ENCODE measurements at places on chromosomes 11 and 22. TPM values are rescaled to one million over a fixed set of nuclear protein-coding genes. Genes with fewer than 3 reads are reported as not detected.

The TMPRSS6 gene
- total RNA-seq, result not detected

The POTEH gene
- total RNA-seq, result not detected

The OR51B4 gene
- not detected for total RNA-seq

GRCh38 chr11:114031246-114031966 is 28.1 kb upstream of the ZBTB16 start:
- no peak for DNase-seq

DNA sequence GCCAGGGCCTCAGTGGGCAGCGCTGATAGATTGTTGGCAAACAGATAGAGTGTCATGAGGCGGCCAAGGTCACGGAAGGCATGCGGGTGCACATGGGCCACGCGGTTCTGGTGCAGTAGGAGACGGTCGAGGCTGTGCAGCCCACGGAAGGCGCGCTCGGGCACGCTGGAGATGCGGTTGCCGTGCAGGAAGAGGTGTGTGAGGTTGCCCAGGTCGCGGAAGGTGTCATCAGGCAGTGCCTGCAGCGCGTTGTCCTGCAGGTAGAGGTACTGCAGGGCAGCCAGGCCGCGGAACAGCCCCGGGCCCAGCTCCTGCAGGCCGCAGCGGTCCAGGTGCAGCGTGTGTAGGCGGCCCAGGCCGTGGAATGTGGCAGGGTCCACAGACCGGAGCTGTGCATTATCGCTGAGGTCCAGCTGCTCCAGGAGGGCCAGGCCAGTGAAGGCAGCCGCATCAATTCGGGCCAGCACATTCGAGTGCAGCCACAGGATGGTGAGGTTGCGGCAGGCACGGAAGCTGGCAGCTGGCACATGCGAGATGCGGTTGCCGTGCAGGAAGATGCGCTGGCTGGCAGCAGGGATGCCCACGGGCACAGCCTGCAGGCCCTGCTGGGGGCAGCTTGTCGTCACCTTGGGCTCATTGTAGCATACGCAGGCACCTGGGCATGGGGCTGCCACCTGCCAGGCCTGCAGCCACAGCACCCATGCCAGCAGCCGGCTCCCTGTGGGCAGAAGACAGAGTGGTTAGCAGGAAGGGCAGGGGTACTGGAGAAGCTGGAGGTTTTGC is 25.5 kb downstream of the RTN4R start:
- DNase-seq, result no peak

DNA sequence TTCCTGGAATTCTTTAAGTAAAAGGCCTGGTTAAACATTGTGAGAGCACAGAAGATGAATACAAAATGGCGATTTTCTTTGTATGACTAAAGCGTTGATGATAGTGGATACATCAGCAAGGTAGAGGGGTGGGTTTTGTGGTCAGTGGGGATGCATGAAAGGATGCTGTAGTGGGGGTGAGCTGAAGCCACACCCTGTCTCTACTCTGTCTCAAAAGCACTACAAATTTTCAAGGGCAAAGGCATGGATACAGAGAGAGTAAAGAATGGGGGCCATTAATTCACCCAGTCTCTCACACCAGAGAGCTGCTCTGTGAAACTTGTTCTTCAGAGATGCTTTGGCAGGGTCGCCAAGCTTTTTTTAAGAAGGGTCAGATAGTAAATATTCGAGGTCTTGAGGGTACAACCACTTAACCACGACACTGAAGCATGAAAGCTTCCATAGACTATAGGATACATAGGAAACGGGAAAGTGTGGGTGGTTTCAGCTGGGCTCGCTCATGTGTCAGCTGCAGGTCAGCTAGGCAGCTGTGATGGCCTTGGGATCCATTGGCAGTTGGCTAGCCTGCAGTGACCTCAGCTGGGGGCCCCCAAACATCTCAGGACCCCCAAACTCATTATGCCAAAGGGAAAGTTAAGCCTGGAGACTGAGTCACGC is 8.3 kb downstream of the TMEM138 start:
- DNase-seq, result no peak
